ENCODE measurements at places on chromosomes 7 and 10.

GRCh38 chr7:124791426-124791825, 25.8 kb upstream of the GPR37 start:
- no peak for DNase-seq

DNA sequence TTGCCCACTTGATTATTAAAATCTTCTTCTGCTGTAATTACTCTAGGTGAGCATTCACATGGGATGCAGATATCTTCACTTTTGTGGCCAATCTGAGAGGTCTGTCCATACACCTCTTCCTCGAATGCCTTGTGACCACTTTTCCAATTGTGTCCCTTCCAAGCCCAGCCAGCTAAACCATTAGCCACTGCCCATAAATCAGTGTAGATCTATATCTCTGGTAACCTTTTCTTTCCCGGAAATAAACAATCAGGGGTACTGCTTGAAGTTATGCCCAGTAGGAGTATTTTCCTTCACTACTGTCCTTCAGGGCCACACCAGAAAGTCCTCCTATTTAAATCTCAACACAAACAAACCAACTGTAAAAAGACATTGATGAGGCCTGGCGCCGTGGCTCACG, 104.6 kb upstream of the KCNMA1 start:
- DNase-seq = no peak

DNA sequence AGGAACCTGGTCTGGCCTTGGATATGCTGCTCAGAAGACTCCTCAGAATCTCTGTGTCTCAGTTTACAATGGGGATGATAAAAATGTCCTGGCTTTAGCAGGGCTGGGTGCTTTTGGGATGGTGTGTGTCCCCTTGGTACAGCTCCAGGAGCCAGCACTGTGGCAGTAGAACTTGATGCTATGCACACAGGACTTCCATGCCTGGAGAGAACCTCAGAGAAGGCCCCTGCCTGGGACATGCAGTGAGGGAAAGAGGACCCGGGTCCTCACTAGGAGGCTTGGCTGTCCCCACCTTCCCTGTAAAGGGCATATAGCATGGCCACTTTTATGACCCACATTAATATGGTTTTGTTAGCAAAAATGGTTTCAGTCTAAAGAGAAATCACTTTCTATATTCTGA, 100.5 kb downstream of the GLRX3 start:
- no peak for DNase-seq

- no peak for DNase-seq
Observed at GRCh38 chr10:43689618-43689954, 40.9 kb upstream of the ZNF32 start.

GRCh38 chr10:35225204-35225603, 98.6 kb downstream of the CREM start:
- DNase-seq = no peak

DNA sequence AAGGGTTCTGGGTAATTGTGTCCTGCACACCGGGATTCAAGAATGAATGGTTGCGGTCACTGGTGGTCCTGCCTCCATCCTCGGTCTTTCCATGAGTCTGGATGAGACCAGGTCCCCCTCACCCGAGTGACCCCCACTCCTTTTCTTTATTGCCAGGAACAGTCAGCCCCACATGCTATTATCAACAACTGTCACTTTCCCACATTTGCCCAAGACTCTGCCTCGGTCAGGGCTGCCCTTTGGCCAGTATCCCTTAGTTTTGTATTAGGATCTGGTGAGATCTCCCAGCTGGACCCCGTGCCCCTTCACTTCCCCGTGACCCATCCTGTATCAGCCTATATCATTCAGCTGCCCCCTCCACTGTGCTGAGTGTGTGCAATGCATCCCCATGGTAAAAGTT, 288.3 kb downstream of the ADARB2 start:
- no peak for DNase-seq

DNA sequence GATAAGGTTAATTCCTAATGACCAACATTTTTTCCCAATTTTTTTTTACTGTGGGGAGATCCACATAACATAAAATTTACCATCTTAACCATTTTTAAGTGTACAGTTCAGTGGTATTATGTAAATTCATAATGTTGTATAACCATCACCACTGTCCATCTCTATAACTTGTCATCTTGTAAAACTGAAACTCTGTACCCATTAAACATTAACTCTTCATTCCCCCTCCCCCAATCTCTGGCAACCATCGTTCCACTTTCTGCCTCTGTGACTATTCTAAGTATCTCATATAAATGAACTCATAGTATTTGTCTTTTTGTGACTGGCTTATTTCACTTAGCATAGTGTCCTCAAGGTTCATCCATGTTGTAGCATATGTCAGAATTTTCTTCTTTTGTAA, 46.0 kb upstream of the HPS1 start:
- no peak for DNase-seq

GRCh38 chr7:151053096-151053495, 4.6 kb downstream of the CDK5 start:
- no peak for DNase-seq

- DNase-seq = no peak
Observed at GRCh38 chr10:79898597-79899325, 50.1 kb downstream of the SFTPD start.

- DNase-seq = no peak
Observed at GRCh38 chr7:101216001-101216859, 1.2 kb downstream of the PLOD3 start.

DNA sequence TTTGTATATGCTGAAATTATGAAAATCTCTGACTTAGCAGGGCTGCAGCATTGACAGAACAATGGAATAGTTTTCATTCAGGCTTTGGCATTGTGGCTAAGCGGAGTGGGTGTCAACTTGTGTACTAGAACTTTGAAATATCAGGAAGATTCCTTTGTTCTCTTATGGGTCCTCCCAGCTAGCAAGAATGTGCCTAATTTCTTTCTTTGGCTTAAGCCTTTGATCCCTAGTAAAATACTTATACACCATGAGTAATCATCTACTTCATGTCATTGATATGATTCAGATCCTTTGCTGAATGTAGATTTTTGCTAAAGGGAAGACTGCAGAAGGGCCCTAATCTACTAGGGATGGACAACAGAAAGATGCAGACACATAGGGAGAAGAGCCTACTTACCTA, 6.2 kb downstream of the AVL9 start:
- no peak for DNase-seq

DNA sequence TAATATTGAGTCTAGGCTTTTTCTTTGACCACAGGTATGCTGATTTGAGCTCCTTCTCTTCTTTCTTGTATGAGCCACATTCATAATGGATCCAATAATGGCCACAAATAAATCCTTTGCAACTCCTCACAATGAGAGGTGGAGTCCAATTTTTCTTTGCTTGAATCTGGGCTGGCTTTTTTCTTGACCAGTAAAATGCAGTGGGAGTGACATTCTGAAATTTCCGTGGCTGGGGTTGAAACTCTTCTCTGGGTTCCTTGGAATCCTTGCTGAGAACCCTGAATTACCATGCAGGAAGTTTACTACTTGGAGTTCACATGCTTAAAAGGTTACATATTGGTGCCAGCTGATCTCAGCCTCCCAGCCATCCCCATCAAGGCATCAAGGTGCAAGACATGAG, 22.4 kb upstream of the FAM180A start:
- no peak for DNase-seq

DNA sequence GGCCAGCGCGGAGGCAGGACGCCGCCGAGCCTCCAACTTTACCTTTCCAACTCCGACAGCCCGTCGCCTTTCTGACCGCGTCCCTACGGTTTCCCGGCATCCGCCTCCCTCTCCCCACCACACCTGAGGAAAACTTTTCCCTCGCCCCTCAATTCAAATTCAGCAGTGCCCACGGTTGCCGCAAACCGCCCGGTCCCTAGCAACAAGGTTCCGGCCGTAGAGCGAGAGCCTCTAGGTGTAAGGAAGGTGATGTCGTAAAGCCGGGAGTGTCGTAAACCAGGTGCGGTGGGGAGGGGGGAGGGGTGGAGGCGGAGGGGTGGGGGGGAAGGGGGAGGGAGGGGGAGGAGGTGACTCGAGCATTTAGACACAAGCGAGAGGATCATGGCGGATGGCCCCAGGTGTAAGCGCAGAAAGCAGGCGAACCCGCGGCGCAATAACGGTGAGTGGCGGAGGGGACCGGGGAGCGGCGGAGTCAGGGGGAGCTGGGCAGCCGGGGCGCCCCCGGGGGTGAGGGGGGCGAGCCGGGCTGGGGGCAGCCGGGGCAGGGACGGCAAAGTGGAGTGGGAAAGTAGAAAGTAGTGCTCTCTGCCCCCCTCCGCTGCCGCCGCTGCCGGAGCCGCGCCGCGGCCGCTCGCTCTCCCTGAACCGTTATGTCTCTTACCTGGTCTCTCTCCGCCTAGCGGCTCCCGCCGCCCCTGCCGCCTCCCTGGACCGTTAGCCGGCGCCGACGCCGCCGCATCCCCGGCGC, at the start of gene ZEB1:
TSS of gene ZEB1 (plus strand) at position 363 of the 748 bp plus-strand sequence. CDS start at position 382, 19 bp downstream.
- DNase-seq = peak; percentile 77

GRCh38 chr10:75954486-75954885, 523.1 kb downstream of the LRMDA start:
- no peak for DNase-seq

DNA sequence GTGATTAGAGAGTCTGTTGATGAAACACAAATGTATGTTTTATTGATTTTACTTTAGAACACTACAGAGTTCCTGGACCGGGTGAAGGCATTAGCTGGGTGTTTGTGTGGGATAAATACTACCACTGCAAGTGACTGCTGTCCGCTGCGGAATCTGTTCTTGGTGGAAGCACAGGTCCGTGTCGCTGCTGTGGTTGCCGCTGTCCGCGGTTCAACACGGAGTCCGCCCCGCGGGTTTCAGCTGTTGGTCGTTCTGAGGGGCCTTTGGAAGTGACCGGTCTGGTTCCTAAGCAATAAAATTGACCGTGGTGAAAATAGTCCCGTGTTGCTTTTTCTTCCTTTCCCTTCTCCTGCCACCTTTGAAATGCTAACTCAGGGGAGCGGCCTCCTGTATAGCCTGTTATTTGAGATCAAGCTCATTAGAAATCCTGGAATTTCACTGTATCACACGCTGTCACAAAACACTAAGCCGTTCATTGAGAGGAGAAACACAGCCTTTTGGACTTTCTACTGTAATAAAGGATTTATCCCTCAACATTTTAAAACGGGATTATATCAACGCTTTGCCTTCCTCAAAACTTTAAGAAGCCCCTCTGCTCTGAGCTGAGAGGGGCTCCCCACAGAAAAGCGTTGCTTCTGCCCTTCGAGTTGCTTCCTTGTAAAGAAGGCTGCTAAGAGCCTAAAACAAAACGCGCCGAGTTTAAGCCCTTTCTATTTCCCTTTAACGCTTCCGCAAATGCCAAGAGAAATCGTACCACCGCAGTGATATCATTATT, 2.6 kb downstream of the NKX6-2 start:
- no peak for DNase-seq

- DNase-seq = no peak
Observed at GRCh38 chr7:41268878-41269277, 434.0 kb downstream of the INHBA start.

- no peak for DNase-seq
Observed at GRCh38 chr10:44280226-44281014, 104.5 kb downstream of the CXCL12 start.

GRCh38 chr7:111486472-111487142, 75.7 kb downstream of the IMMP2L start:
- no peak for DNase-seq

DNA sequence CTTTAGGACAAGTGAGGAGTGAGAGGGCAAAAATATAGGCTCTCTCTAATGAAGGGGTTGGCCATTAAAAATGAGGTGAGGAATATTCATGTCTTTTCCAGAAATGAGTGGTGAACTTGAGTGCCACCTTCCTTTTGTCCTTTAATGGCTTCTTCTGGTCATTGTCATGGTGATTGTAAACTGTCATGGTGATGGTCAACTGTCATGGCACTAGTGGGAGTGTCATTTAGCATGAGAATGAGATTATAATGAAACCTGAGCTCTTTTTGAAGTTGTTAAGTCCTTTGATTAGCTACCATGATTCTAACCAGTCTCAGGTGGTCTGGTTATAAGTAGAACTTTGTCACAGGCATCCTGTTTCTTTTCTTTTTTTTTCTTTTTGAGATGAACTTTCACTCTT, 524.4 kb downstream of the NEBL start:
- DNase-seq = no peak

DNA sequence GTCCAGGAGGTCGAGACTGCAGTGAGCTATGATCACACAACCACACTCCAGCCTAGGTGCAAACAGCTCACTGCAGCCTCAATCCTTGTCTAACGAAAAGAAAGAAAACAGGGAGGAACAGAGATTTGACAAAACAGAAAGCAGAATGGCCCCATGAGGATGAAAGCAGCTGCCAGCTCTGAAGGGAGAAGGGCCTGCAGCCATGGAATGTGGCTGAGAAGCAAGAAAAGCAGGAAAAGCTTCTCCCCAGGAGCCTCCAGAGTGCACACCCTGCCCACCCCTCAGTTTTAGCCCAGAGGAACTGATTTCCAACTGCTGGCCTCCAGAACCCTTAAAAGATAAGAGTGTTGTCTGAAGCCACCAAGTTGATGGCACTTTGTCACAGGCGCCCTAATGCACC, 13.0 kb downstream of the ESYT2 start:
- no peak for DNase-seq

GRCh38 chr7:51251290-51251689, 65.3 kb downstream of the COBL start:
- DNase-seq = no peak

- DNase-seq = no peak
Observed at GRCh38 chr7:142323706-142324105, 65.8 kb upstream of the PRSS58 start.

DNA sequence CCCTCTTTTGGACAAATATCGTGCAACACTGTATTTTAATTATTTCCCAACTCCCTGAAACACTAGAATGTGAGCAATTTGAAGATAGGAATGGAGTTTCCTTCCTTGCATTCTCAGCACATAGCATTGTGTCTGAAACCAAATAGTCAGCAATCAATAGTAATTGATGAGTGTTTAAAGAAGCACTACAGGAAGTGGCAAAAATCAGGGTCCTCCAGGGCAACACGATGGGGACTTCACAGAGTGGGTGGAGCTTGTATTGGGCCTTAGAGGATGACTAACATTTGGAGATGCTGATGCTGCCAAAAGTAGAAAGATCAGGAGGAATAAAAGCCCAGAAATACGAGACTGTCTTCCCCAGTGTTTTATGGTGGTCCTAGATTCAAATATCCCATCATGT, 94.9 kb downstream of the NPSR1 start:
- no peak for DNase-seq

DNA sequence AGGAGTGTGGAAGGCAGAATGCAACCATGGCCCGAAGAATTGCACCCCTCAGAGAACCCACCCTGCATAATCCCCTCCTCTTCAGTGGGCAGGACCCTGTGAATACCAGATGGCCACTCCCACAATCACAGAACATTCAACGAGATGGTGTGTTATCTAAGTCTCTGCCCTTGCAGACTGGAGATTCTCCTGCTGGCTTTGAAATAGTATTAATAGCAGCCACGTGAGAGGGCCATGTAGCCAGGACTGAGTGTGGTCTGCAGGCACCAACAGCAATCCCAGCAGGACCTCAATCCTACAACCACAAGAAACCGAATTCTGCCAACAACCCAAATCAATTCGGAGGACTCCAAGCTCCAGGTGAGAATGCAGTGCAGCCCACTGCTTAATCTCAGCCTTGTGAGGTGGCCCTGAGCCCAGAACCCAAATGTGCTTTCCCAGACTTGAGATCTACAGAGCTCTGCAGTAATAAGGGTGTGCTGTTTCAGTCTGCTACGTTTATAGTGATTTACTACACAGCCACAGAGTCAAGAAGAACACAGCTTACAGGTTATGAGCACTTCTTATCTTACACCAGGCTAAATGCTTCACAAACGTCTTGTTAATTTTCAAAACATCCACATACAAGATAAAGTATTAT, 72.1 kb downstream of the VOPP1 start:
- DNase-seq = no peak
